ENCODE measurements at places on chromosomes 16 and 17. TPM values are rescaled to one million over a fixed set of nuclear protein-coding genes. Genes with fewer than 3 reads are reported as not detected.

- peaks cover 37% of the 10 kb centered on the region for H3K4me1 ChIP-seq
- H3K4me3 ChIP-seq: no peak overlapping the region
- peaks cover 5% of the 10 kb centered on the region for H3K27me3 ChIP-seq
Observed at GRCh38 chr16:72848759-72849664, 198.9 kb downstream of the ZFHX3 start.

GABARAP gene
- 466 TPM for total RNA-seq

DNA sequence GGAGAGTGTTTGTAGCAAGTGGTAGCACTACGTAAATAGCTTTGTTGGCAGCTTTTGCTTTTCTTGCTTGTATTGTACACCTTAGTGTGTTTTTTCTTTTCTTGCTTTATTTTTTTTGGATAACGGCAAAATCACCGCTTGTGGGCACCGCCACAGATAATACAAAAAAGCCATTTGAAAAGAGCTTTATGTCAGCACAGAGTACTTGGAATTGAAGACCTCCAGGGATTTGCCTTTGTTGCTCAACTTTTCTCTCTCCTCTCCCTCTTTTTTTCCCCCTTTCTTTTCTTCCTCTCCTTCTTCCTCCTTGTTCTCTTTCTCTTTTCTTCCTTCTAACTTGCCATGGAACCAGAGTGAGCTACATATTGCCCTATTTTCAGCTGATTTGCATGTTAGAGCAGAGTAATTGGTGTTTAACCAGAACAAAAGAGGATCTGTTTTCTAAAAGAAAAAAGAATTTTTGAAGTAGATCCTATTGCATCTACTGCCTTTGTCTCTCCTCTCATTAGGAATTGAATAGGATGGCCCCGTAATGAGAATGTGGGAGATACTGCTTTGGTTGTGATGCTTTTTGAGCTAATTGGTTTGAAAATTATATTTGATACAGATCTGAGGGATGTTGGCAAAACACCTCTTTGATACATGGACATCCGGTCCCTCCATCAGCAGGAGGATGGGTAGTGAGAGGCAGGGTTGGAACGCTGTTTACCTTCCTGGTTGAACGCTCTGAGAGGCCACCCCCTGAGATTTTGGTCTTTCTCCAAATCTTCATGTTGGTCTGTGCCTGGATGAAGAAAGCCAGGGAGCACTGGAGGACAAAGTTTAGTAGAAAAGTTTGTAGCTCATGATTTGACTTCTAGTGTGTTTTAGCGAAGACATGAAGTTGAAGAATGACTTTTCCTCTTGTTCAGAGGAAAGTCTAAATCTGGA lies 85.6 kb downstream of the MSI2 start:
- peaks cover 22% of the 10 kb centered on the region for H3K4me1 ChIP-seq
- H3K27me3 ChIP-seq: no peaks in the 10 kb centered on the region
- no peak overlapping the region for H3K4me3 ChIP-seq

GRCh38 chr17:74868908-74869255 lies 3.9 kb downstream of the FDXR start:
- H3K27me3 ChIP-seq: no peaks in the 10 kb centered on the region
- H3K4me1 ChIP-seq: peaks cover 17% of the 10 kb centered on the region
- H3K36me3 ChIP-seq: no peaks in the 10 kb centered on the region
- no peak overlapping the region for H3K27ac ChIP-seq

DNA sequence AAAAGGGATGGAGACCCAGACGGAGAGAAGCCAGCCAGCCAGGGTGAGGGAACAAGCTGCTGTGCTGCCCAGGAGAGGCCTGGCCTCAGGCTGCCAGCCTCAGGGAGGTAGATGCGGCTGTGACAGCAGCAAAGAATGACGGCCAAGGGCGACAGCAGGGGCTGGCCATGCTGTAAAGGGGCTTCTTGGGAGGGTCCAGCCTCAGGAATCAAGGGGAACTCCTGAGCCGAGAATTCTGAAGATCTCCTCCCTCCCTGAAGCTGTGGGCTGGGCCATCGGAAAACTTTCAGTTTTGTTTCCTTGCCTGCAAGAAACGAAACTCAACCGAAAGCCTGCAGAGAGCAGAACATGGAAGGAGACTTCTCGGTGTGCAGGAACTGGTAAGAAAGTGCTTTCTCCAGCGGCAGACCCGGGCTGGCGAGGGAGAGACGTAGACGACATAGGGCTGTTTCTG lies at the start of gene XAF1:
XAF1 (plus strand) TSS at position 316 of the 454 bp plus-strand sequence; CDS start at position 349, 33 bp downstream.
- DNase-seq: no peak
- no peak within 1 kb of the TSS for H3K4me3 ChIP-seq
- no peaks in the 10 kb centered on the region for H3K36me3 ChIP-seq
- no peaks in the 10 kb centered on the region for H3K4me1 ChIP-seq
- no peak within 1 kb of the TSS for H3K27ac ChIP-seq
- H3K27me3 ChIP-seq: peaks cover 18% of the 10 kb centered on the region

DNA sequence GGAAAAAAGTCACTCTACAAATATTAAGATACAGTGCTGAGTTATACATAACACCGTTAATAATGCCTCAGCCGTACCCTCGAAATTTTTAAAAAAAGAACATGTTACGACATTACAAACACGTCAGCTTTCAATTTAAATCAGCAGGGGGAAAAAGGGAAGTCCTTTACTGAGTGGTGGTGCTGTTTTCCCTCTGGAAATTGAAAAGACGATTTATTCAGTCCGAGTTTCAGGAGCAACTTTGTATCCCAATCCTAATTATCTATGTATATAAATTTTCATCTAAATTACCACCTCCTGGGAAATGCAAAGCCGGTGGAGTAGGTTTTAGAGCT lies 1.3 kb downstream of the NETO2 start:
- peak overlapping the region; percentile 90 for H3K4me3 ChIP-seq
- no peak for DNase-seq
- no peaks in the 10 kb centered on the region for H3K36me3 ChIP-seq

ZP2 gene
- total RNA-seq: not detected

DNA sequence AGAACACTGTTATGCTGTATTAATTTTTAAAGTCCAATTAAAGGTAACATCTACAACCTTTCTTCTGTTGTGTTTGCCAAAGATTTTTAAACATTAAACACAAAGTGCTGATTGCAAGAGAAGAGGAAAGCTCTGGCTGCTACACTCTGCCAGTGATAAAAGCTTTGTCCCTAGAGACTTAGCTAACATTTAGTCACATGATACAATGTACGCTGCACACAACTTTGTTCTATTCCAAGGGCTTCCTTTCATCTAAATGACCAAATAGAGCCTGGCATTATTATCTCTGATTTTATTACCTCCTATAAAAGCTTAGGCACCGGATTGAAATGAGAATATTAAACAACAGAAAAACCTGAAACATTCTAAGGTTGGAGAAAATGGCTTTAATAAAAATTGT lies 388.7 kb upstream of the PMFBP1 start:
- no peak overlapping the region for H3K27ac ChIP-seq
- H3K27me3 ChIP-seq: peaks cover 18% of the 10 kb centered on the region
- peaks cover 5% of the 10 kb centered on the region for H3K4me1 ChIP-seq
- DNase-seq: no peak
- H3K36me3 ChIP-seq: no peaks in the 10 kb centered on the region

DNA sequence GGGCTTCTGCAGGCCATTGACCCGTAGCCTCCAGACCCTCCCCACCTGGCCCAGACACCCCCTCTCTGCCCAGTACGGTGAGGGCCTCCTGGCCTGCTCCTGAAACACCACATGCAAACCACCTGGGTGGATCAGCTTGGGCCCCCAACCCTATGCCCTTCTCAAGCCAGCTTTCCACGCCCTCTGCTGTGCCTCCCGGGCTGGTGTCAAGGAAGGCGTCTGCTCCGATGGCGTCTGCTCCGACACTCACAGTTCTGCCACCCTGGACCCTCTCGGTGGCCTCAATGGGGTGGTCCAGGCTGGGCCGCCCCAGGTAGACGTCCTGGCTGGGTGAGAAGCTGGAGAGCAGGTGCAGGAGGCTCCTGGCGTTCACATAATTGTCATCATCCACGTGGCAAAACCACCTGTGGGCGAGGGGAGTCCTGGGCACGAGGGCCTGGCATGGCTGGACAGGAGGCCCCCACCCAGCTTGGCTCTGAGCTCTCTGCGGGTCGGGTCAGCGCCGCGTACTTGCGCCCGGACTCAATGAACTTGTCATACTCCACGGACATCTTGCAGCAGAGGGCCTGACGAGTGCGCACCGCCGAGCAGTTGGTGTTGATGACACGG lies 1.4 kb downstream of the RFNG start:
- H3K4me3 ChIP-seq: peak overlapping the region; percentile 88
- peak overlapping the region; percentile 91 for H3K27ac ChIP-seq
- H3K4me1 ChIP-seq: peaks cover 9% of the 10 kb centered on the region
- peaks cover 10% of the 10 kb centered on the region for H3K36me3 ChIP-seq
- no peaks in the 10 kb centered on the region for H3K27me3 ChIP-seq
- DNase-seq: no peak

GRCh38 chr17:47720196-47720595 lies 12.8 kb upstream of the TBX21 start:
- H3K4me3 ChIP-seq: no peak overlapping the region
- no peak for DNase-seq
- H3K4me1 ChIP-seq: no peaks in the 10 kb centered on the region
- H3K27me3 ChIP-seq: peaks cover 94% of the 10 kb centered on the region
- H3K27ac ChIP-seq: no peak overlapping the region

SPEM2 gene
- total RNA-seq: not detected

GRCh38 chr16:1602285-1602684 lies 9.6 kb downstream of the IFT140 start:
- no peak overlapping the region for H3K27ac ChIP-seq
- no peaks in the 10 kb centered on the region for H3K4me1 ChIP-seq
- no peak for DNase-seq
- H3K4me3 ChIP-seq: no peak overlapping the region

- no peak for DNase-seq
- no peak overlapping the region for H3K27ac ChIP-seq
- no peaks in the 10 kb centered on the region for H3K27me3 ChIP-seq
- H3K36me3 ChIP-seq: no peaks in the 10 kb centered on the region
- no peaks in the 10 kb centered on the region for H3K4me1 ChIP-seq
Observed at GRCh38 chr16:17076092-17076754, 394.5 kb downstream of the XYLT1 start.

- DNase-seq: no peak
- peaks cover 40% of the 10 kb centered on the region for H3K27me3 ChIP-seq
- peaks cover 9% of the 10 kb centered on the region for H3K4me1 ChIP-seq
Observed at GRCh38 chr16:10122546-10122945, 59.7 kb downstream of the GRIN2A start.

GRCh38 chr16:87160701-87161337 lies 156.4 kb downstream of the C16orf95 start:
- DNase-seq: no peak
- H3K27ac ChIP-seq: no peak overlapping the region
- peaks cover 26% of the 10 kb centered on the region for H3K27me3 ChIP-seq
- H3K4me3 ChIP-seq: no peak overlapping the region

GRCh38 chr16:88974916-88975215 lies 2.1 kb downstream of the CBFA2T3 start:
- no peaks in the 10 kb centered on the region for H3K36me3 ChIP-seq
- H3K27ac ChIP-seq: no peak overlapping the region
- H3K27me3 ChIP-seq: peaks cover 5% of the 10 kb centered on the region

VAMP2 gene
- total RNA-seq: 48.1 TPM

GRCh38 chr16:23640615-23640930 lies 537 bp downstream of the PALB2 start:
- peaks cover 12% of the 10 kb centered on the region for H3K36me3 ChIP-seq
- H3K4me1 ChIP-seq: peaks cover 18% of the 10 kb centered on the region
- peak overlapping the region; percentile 98 for H3K27ac ChIP-seq

TMEM204 gene
- total RNA-seq: not detected

DNA sequence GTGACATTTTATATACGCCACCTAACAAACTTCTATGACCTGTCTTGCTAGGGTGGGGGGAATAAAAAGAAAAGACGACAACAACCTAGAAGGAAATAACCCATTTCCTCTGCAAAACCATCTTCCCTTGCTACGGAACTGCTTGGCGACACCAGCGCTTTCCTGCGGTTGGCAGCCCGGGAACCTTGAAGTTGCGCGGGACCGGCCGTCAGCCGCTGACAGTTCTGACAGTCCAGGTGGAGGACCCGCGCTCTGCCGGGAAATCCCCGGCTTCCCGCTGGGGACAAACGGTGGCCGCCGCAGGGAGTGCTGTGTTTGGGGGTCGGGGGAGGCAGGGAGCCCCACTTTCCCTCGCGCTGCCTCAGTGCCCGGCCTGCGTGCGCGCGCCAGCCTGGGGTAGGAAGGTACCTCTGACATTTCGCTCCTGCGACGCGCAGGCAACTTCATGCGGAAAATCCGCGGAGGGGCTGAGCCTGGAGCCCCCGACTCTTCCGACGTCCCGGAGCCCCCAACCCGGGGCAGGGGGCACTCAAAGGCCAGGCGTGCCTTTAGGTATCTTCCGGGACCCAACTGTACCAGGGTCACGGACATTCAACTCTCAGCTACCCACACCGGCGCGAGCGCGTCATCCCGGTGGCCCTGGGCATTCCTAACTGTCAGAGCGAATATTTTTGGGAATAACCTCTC lies 516 bp downstream of the SLC16A6 start:
- peak; percentile 16 for DNase-seq
- no peaks in the 10 kb centered on the region for H3K36me3 ChIP-seq
- peak overlapping the region; percentile 78 for H3K4me3 ChIP-seq
- peaks cover 63% of the 10 kb centered on the region for H3K27me3 ChIP-seq
- peaks cover 6% of the 10 kb centered on the region for H3K4me1 ChIP-seq
- H3K27ac ChIP-seq: peak overlapping the region; percentile 15

DNA sequence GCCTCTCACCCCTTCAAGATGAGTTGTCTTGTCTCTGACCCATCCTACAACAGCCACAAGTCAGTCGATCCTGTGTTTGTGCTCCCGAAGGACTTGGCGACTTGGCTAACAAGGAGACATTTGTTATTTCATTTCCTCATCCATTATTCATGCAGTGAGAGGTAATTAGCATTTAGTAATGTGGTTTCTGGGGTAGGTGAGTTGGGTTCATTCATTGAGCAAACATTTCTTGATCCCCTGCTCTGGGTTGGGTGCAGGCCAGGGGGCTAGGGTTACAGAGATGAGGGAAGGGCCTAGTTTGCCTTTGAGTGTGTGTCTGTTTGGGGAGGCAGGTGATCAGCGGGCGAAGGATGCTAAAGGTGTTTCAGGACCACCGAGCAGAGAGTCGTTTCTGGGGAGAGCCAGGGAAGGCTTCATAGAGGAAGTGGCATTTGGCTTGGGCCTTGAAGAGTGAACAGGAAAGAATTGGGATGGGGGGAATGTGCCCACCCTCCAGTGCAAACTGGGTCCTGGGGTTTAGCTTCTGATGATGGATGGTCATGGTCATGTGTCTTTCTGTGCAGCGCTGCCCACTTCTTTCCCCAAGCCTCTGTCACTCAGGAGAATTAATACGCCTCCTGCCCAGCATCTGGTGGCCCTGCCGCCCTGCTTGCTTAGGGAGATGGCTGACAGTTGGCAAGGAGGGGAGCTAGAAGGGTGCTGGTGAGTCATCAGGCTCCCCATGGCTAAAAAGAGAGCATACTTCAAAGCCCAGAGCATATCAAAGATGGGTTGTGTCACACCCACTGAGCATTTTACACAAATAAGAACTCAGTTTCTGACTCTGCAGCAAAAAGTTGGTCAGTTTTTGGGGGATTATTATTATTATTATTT lies 38.5 kb downstream of the MSI2 start:
- no peak for DNase-seq
- no peak overlapping the region for H3K4me3 ChIP-seq
- H3K27ac ChIP-seq: no peak overlapping the region
- H3K4me1 ChIP-seq: peaks cover 17% of the 10 kb centered on the region
- H3K36me3 ChIP-seq: peaks cover 33% of the 10 kb centered on the region

Data from progenitor cell of endocrine pancreas (in vitro differentiated cells).